ENCODE measurements at places on chromosomes 6 and 20.

DNA sequence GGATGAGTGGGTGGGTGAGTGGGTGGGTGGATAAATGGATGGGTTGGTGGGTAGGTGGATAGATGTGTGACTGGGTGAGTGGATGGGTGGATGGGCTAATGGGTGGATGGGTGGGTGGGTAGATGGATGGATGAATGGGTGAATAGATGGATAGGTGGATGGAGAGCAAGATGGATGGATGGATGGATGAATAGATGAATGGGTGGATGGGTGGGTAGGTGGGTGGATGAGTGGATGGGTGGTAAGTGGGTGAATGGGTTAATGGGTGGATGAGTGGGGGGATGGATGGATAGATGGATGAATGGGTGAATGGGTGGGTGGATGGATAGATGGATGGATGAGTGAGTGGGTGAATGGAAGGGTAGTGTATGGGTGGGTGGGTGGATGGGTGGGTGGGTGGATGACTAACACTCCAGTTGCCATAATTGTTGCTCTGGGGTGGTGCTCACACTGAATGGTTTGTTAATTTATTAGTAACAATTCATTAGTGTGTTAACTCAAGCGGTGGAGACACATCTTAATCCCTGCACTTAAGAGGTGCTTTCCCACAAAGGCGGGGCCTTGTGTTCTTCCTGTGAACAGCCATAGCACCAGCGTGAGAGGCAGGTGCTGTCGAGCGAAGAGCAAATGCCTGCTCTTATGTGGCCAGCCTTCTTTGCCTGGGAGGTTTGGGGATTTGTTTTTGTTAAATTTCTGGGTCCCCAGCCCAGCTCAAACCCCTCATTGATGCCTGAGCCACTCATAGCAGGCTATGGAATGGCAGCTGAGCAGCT, 4.9 kb upstream of the APCDD1L start:
- no peak for DNase-seq

- no peak for DNase-seq
These were observed 142.0 kb upstream of the GMDS start for GRCh38 chr6:2387445-2387844.

DNA sequence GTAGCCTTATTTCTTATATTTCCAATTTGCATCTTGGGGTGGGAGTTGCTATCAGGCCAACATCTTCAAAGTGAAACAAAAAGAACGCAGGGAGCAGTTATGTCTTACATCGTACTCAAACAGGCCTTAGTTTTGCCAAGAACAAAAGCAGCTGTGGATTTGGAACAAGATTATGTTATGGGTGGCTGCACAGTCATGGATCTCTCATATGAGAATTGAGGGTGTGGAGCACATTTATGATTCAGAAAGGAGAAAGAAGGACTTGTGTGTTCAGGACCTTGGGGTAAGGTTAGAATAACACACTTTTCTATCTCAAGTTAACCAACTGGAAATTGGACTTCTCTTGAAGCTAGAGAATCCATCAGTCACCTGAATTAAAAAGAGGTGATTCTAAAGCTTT, 259.9 kb downstream of the FOXA2 start:
- no peak for DNase-seq

GRCh38 chr20:32397567-32398084, 39.5 kb downstream of the ASXL1 start:
- DNase-seq = no peak

- DNase-seq = no peak
These were observed 275.8 kb upstream of the RUNX2 start for GRCh38 chr6:45052325-45052724.

GRCh38 chr20:58602124-58602523, 49.0 kb upstream of the STX16 start:
- no peak for DNase-seq

- DNase-seq = peak; percentile 76
These were observed at the start of gene NT5DC1 for GRCh38 chr6:116100419-116101301. Gene NT5DC1, plus strand, starts transcription at chr6:116100853. Its CDS starts 78 bp downstream, at chr6:116100931.

- no peak for DNase-seq
These were observed 36.1 kb downstream of the SERAC1 start for GRCh38 chr6:158131926-158132325.

DNA sequence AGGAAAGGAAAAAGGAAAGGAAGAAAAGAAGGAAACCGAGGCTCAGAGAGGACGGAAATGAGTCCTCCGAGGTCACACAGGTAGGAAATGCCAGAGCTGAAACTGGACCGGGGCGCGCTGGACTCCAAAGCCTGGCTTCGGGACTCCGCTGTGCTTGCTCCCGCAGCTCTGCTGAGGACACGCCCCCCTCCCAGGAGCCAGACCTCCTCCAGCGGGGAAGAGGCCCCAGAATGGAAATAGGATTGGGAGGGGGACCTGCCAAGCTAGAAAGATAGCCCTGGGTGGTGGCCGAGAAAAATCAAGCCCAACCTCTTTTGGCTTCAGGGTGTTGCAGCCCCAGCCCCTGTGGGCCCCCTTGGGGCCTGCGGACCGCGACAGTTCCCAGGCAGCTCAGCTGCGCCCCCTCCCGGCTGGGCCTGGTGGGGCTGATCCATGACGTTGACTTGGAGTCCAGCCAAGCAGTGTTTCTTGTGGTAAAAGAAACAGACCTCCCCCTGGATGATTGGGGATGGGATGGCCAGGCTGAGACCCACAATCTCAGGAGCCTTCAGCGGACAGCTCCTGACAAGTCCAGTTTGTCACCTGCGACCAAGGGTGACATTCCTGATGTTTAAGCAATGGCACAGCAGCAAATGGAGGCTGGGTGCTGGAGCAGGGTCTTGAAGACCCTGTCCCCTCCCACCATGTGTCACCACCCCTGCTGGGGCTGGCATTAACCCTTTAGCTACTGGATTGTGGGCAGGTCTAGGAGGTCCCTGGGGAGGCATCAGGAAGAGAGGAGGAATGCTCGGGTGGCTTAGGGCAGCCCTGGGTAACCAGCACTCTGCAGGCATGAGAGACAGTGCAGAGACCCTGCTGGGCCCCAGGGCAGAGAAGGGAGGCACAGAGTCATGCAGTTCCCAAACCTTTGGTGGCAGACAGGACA, 55.4 kb downstream of the RIPOR3 start:
- DNase-seq = no peak

DNA sequence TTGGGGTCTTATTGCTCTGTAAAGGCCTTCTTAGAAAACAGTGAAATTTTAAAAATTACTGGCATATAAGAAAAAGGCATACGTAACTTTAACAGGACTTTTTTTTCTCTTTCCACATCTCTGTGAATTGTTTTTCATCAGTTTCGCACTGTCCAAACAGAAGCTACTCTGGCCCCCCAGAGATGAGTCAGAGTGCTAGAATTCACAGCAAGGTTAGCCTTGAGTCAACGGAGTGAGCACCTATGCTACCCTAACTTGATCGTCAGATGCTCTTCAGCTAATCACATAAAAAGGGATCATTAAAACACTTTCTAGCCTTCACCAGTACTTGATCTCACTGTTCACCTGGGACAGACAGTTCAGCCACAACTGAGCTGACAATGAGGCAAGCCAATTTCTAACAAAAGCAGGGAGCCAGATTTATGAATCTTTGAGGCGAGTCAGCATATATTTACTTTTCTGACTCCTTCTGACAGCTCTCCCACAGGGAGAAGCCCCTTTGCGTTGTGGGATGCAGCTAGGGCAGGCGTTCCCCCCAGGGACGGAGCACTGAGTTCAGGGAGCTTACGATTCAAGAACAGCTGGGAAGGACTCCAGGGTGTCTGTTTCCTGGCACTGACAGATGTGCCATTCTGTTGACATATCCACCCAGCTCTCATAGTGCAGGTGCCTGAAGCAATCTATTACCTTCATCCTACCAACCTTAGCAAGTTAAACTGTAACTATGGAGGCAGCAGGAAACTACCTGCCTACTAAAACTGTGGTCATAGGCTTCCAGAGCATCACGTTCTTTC, 46.4 kb upstream of the SPDEF start:
- no peak for DNase-seq

DNA sequence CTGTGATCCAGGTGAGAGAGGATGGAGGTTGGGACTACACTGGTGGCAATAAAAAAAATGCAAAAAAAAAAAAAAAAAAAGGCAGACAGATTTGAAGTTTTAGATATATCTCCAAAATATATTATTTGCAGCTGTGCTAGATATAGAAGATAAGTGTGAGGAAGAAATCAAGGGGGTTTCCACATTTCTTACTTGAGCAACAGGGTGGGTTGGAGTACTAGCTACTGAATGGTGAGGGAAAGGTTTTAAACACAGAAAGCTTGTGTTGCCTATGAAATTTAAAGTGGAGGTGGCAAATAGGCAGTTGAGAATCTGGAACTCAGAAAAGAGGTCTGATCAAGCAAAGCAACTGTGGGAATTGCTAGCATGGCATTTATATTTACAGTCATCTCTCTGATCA, 59.9 kb upstream of the GNRH2 start:
- DNase-seq = no peak

All from amygdala (tissue), 56 donors.